ENCODE measurements at places on chromosomes 11 and 22.
A peak's percentile ranks its signal among the peaks of the same experiment; 100 is the strongest.

GRCh38 chr22:36194971-36195370 is 6.6 kb downstream of the APOL4 start:
- H3K36me3 ChIP-seq = no peaks in the 10 kb centered on the region
- peaks cover 12% of the 10 kb centered on the region for H3K4me1 ChIP-seq
- DNase-seq = no peak

- H3K36me3 ChIP-seq = no peaks in the 10 kb centered on the region
- H3K27me3 ChIP-seq = no peaks in the 10 kb centered on the region
- H3K4me3 ChIP-seq = no peak overlapping the region
- no peaks in the 10 kb centered on the region for H3K4me1 ChIP-seq
- H3K27ac ChIP-seq = no peak overlapping the region
Observed at GRCh38 chr11:45395421-45395820, 109.3 kb upstream of the SYT13 start.

- no peak for DNase-seq
- no peaks in the 10 kb centered on the region for H3K27me3 ChIP-seq
- H3K36me3 ChIP-seq = no peaks in the 10 kb centered on the region
- H3K4me3 ChIP-seq = no peak overlapping the region
Observed at GRCh38 chr11:128135451-128135850, 451.9 kb downstream of the ETS1 start.

DNA sequence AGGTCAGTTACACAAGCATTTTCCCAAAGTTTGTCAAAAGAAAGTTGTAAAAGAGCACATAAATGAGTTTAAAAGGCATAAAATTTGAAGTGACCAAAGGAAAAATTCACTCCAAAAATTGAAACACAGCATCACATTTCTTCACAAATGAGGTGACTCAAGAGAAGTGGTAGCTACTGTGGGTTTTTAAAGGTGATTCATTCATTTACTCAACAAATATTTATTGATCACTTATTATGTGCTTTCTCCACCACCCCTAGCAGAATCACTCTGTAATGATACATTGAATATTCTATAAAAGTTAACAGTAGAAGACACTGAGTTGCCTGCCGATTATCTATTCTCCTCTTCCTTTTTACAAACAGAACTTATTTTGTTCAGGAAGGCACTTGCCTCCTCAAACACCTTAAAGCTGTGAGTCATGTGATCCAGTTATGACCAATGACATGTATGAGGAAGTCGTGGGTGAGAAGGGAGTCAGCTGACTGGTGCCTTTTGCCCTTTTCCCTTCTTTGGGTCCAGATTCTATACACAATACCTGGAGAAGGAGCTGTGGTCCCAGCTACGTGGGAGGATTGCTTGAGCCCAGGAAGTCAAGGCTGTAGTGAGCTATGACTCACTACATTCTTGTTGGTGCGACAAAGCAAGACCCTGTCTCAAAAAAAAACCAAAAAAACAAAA is 67.7 kb upstream of the CLNS1A start:
- H3K36me3 ChIP-seq = peaks cover 8% of the 10 kb centered on the region
- no peak overlapping the region for H3K4me3 ChIP-seq
- no peak for DNase-seq
- H3K4me1 ChIP-seq = 0 out of 2 replicates have a peak, but pooled peaks cover 5% of the 10 kb centered on the region
- H3K27me3 ChIP-seq = no peaks in the 10 kb centered on the region

DNA sequence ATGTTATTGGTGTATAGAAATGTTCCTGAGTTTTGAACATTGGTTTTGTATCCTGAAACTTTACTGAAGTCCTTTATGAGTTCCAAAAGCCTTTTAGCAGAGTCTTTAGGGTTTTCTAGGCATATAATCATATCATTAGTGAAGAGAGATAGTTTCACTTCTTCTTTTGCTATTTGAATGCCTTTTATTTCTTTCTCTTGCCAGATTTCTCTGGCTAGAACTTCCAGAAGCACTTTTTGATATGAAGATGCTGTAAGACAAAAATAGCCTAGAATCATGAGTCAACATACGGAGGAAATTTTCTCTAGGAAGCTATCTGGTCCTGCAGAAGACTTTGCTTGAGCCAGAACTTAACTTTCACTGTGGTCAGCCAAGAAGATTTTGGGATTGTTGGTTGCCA is 86.7 kb upstream of the IZUMO1R start:
- H3K27ac ChIP-seq = no peak overlapping the region
- H3K4me3 ChIP-seq = no peak overlapping the region

GRCh38 chr11:23555085-23555484 is 694.8 kb upstream of the CCDC179 start:
- no peak for DNase-seq
- H3K27me3 ChIP-seq = no peaks in the 10 kb centered on the region
- H3K4me1 ChIP-seq = no peaks in the 10 kb centered on the region

- no peaks in the 10 kb centered on the region for H3K36me3 ChIP-seq
- no peak for DNase-seq
- H3K4me3 ChIP-seq = no peak overlapping the region
- no peak overlapping the region for H3K27ac ChIP-seq
- no peaks in the 10 kb centered on the region for H3K27me3 ChIP-seq
- no peaks in the 10 kb centered on the region for H3K4me1 ChIP-seq
Observed at GRCh38 chr11:119605137-119605665, 123.8 kb downstream of the NECTIN1 start.

DNA sequence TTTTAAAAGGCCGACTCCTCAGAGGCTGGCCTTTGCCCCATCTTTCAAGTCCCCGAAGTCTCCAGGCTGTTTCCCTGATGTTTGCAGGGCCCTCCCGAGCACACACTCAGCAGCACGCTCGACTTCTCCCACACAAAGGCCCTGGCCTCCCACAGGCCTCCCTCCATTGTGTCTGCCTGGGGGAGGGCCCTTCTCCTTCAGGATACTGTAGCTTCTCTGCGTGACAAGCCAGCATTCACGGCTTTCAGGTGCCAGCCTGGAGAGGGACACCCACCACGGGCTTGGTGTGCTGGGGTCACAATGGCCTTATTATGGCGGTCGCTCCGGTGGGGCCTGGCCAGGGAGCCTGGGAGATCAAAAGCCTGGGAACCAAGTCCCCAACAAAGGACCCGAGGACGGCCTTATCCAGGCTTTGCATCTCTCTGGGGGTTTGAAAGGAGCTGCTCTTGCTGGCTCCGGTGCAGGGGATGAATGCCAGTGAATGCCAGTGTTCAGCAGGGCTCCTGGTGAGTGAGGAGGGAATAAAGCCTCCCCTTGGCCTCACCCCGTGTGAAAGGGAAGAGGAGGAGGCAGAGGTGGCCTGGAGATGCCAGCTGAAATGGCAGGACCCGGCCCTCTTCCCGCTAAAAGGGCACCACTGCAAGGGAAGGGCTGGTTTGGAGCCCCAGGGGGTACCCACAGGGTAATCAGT is 55.0 kb downstream of the TRAF6 start:
- no peak overlapping the region for H3K4me3 ChIP-seq
- no peaks in the 10 kb centered on the region for H3K27me3 ChIP-seq
- no peaks in the 10 kb centered on the region for H3K36me3 ChIP-seq
- H3K4me1 ChIP-seq = peaks cover 8% of the 10 kb centered on the region
- no peak overlapping the region for H3K27ac ChIP-seq
- no peak for DNase-seq

DNA sequence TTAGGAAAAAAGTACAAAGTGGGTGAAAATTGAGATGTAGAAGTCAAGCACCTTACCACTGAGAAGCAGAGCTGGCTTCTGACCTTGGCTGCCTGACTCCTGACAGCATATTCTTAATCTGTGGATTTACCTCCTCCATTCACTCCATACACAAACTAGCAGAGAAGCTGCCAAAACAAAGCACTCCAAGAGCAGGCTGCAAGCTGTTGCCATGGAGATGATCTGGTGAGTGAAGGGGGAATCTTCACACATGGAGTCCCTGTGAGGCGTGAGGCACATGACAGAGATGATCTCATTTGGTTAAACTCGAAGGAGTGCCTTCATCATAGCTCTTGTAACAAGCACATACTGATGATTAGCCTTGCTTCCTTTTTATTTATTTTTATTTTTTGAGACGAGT is 16.1 kb downstream of the COMMD9 start:
- H3K27me3 ChIP-seq = no peaks in the 10 kb centered on the region
- no peak for DNase-seq
- H3K36me3 ChIP-seq = peaks cover 1% of the 10 kb centered on the region
- no peak overlapping the region for H3K27ac ChIP-seq
- no peak overlapping the region for H3K4me3 ChIP-seq

- H3K36me3 ChIP-seq = no peaks in the 10 kb centered on the region
- H3K27ac ChIP-seq = no peak overlapping the region
- no peak overlapping the region for H3K4me3 ChIP-seq
- H3K27me3 ChIP-seq = no peaks in the 10 kb centered on the region
- DNase-seq = no peak
Observed at GRCh38 chr11:11416917-11417316, 63.9 kb upstream of the CSNK2A3 start.

DNA sequence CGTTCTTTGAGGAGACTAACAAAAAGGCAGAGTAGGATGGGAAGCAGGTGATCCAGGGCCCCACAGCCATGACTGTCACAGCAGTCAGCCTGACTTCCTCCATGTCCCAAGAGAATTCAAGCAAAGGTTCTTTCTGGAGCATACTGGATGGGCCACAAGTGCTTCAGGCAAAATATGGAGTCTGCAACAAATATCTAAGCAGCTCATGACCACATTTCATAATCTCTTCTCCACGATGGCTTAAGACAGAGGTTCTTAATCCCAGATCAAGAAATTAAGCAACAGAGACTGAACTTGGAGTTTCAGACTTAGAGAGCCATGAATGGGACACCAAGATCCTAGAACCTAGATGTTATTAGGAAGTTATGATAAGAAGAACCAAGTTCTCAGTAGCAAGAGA is 31.6 kb downstream of the GUCY1A2 start:
- H3K36me3 ChIP-seq = no peaks in the 10 kb centered on the region
- no peak for DNase-seq
- no peak overlapping the region for H3K4me3 ChIP-seq
- H3K27ac ChIP-seq = no peak overlapping the region

- no peaks in the 10 kb centered on the region for H3K4me1 ChIP-seq
- H3K36me3 ChIP-seq = no peaks in the 10 kb centered on the region
- DNase-seq = no peak
- H3K27me3 ChIP-seq = no peaks in the 10 kb centered on the region
Observed at GRCh38 chr22:44242946-44243724, 62.4 kb downstream of the PARVG start.

- peak; percentile 17 for DNase-seq
- H3K27ac ChIP-seq = no peak overlapping the region
- no peaks in the 10 kb centered on the region for H3K36me3 ChIP-seq
- no peak overlapping the region for H3K4me3 ChIP-seq
- H3K4me1 ChIP-seq = no peaks in the 10 kb centered on the region
Observed at GRCh38 chr11:71080239-71081097, 171.9 kb downstream of the SHANK2 start.

DNA sequence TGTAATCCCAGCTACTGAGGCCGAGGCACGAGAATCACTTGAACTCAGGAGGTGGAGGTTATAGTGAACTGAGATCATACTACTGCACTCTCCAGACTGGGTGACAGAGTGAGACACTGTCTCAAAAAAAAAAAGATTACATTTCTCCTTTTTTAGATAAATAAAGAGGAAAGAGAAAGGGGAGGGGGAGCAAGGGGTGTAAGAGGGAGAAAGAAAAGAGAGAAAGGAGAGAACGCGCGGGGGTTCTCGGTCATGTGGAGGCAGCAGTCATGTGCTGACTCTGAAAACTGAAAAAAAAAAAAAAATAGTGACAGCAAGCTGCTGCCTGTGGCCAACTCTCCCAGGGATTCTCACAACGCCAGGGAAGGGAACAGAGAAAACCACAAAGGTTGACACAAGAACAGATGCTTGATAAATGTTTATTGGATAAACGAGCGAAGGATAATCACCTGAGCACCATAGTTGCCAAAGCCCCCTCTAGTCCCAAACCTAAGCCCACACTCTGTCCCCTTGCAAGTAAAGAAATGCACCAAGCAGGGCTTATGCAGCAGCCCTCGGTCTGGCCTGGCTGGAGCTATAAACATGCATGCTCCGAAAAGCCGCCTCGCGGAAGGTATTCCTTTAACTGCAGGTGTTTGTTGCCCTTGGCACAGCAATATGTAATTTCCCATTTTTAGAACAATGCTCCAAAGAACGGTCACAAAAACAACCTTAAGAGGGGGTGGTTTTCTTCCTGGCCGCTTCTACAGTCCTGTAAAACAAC is 14.5 kb downstream of the SCGB1A1 start:
- H3K36me3 ChIP-seq = no peaks in the 10 kb centered on the region
- DNase-seq = no peak
- no peaks in the 10 kb centered on the region for H3K4me1 ChIP-seq
- H3K4me3 ChIP-seq = no peak overlapping the region
- no peak overlapping the region for H3K27ac ChIP-seq
- H3K27me3 ChIP-seq = no peaks in the 10 kb centered on the region

DNA sequence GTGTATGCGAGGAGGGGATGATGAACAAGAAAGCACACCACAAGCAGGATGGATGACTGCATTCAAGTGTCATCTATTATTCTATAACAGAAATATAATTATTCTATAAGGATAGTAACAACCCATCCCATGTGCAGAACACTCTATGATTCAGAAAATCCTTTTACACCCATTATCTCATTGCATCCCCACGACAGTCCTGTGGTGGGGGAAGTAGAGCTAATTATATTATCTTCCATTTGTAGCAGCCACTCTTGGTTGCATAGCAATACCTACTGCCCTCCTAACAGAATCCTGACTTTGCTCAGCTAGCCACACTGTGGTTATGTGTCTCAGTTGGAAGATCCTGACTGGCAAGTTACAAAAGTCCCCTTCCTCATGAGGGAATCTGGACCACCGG is 406.5 kb upstream of the NARS2 start:
- H3K4me1 ChIP-seq = no peaks in the 10 kb centered on the region
- no peak for DNase-seq
- no peaks in the 10 kb centered on the region for H3K27me3 ChIP-seq
- H3K4me3 ChIP-seq = no peak overlapping the region
